Spinal cord (tissue), 10 donors: ENCODE measurements at places on chromosomes 1 and 21.

- DNase-seq = no peak
Measured at GRCh38 chr1:7438921-7439655, 332.0 kb upstream of the VAMP3 start.

DNA sequence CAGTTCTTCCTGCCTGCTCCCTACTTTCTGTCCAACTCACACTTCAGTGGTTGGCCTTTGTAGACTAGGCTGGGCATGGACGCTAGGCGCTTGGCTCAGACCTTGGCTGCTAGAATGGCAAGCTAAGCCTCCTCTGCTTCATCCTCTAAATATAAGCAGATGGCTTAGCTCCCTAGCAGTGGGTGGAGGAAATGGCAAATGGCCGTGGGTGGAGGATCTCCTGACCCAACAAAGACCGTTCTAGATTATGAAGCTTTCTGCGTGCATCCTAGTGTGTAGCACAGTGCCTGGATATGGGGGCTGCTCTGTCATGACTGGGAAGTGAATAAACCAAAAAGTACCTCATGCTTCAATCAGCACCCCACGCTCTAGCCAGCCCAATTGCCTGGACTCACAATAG is 10.4 kb upstream of the ETV3L start:
- DNase-seq = no peak

DNA sequence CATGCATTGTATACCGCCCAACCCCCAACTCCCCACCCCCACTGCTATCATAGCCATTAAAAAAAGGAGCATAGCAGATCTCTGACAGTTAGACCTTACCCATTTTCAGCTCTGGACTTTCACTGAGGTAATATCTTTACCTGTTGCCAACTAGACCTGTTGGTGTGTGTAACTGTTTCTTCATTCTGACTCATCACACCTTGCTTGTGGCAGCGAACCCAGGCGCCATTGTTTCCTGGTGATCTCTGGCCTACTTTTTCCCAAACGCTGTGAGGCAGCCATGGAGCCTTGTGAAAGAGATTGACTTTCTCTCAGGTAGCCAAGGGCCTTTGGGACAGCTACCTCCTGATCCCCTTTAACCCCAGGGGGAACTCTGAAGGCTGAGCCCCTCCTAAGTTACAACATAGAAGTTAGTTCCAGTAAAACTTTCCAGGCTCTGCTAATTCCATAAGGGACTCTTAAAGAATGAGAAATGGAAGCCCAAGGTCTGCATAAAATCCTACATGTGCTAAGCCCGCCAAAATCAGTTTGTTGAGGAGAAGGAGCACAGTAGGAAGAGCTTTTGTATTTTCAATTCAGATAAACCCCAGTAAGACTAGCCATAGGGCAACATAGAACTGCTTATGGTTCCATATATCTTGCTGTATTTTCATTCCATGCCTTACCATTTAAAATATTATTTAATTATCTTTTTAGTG is 196.1 kb upstream of the CAMK1G start:
- DNase-seq = no peak

DNA sequence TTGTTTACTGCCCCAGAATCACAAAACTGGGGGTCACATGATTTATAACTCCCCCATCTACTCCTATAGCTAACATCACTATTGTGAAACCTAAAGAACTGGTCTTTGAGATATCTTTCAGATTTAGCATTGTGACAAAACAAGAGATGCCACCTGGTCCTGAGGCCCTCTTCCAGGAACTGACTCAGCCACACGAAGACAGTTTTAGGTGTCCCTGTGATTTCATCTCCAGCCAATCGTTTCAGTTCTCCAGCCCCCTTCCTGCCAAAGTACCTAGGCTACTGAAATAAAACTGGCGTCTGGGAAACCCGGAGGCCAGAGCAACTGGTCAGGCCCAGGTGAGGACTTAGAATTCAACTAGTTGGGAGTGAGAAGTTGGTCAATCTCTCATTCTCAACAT is 36.6 kb downstream of the TBX19 start:
- no peak for DNase-seq

DNA sequence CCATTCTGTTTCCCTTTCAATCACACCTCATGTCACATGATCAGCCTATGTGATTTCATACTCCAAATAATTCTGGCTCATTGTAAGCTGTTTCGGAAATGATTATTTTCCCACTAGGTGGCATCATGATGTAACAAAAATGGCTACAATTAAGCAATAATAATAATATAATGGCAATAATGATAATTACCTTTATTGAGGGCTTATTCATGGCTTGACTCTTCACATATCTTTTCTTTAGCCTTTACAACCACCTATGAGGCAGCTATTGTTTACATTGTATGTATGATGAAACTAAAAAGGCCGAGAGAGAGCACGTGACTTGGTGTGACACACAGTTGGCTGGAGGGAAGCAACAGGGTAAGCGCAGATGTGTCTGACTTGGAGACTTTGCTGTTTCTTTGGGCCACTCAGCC is 12.5 kb upstream of the KPRP start:
- DNase-seq = no peak

- DNase-seq = no peak
Measured at GRCh38 chr1:70487910-70488665, 77.0 kb downstream of the CTH start.

GRCh38 chr1:198636391-198636790 is 2.4 kb upstream of the PTPRC start:
- no peak for DNase-seq

- no peak for DNase-seq
Measured at GRCh38 chr1:67957066-67957465, 93.4 kb downstream of the DIRAS3 start.

DNA sequence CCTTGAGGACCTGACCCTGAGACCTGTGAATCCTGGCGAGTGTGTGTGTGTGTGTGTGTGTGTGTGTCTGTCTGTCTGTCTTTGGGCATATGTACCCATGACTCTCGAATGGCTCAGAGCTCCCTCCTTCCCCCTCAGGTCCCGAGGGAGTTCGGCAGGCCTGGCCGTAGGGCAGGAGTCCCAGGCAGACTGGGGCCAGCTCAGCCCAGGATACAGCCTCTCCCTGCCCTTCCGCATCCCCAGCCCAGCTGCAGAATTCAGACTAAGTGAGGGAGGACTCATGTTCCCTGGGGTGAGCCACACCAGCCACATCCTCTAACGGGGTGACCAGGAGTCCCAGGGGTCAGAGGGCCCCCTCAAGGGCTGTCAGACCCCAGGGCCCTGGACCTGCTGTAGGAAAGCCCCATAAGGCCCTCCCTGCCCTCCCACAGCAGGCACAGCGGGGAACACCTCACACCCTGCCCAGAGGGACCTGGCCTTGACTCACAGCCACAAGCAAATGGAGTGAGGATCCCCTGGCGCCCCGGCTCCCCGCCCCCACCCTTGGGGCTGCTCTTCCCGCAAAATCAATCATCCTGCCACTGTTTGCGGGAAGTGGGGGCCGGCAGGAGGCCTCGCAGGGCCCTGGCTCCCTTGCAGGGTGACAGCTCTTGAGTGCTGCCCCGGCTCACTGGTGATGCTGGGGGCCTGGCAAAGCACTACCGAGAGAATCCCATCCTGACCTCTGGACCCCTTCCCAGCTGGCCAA is 101.7 kb upstream of the CASZ1 start:
- DNase-seq = no peak

DNA sequence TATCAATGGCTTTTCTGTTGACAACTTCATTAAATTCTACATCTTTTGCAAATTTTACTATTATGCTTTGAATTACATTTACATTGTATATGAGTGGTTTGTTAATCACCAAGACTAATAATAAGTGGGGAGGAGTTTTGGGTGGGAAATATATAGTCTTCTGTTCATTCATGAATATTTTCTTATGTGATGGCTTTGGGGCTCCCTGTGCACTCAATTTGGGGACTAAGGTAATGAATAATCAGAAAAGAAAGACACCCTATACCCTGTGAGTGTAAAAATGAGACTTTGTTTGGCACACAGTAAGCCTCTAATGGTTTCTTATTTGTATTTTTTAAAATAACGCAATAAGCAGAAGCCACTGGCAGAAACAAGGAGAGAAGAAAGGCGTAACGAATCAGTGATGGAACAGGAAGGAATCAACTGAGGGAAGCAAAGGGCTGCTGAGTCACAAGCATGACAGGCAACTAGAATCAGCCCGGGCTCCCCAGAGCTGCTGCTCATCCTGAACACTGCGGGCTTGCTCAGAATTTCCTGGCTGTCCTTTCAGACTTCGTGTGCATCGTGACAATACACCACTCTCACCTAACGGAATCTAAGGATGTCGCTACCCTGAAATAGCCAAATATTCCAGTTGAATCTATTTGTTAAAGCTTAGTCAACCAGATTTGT is 20.8 kb upstream of the RGS2 start:
- DNase-seq = no peak

GRCh38 chr1:220296981-220297380 is 24.7 kb upstream of the RAB3GAP2 start:
- DNase-seq = no peak

- no peak for DNase-seq
Measured at GRCh38 chr1:42282867-42283583, 52.0 kb downstream of the FOXJ3 start.

GRCh38 chr1:161935264-161935663 is 88.4 kb downstream of the OLFML2B start:
- no peak for DNase-seq

DNA sequence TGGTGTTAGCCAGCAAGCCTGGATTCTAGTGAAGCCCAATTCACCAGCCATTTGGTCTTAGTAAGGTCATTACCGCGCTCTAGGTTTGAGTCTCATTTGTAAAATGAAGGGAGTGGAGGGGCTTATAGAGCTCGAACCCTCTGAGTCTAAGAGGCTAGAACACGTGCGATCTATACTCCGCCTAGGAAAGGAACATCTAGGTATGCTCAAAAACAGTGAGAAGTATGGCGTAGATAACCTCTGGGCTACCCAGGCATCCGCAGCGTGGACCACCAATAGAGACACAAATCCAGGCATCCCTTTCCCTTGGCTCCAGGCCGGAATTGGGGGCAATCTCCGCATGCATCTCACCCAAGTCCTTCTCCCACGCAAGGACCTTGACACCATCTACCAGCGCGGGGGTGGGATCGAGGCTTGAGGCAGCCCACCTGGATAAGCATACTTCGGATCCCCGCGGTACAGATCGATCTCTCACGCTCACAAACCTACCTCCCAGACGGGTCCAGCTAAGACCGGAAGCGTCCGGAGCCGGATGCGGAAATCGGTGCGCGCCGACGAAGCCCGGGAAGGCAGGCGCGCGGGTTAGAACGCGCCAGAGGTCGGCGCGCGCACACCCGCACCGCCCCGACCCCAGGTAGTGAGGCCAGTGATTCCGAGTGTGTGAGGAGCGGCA is at the start of gene METTL25B:
TSS of gene METTL25B (plus strand) at position 544 of the 673 bp plus-strand sequence. CDS start 636 bp downstream, outside the sequence.
- DNase-seq = no peak

- no peak for DNase-seq
Measured at GRCh38 chr1:42150651-42151050, 2.6 kb upstream of the GUCA2B start.

DNA sequence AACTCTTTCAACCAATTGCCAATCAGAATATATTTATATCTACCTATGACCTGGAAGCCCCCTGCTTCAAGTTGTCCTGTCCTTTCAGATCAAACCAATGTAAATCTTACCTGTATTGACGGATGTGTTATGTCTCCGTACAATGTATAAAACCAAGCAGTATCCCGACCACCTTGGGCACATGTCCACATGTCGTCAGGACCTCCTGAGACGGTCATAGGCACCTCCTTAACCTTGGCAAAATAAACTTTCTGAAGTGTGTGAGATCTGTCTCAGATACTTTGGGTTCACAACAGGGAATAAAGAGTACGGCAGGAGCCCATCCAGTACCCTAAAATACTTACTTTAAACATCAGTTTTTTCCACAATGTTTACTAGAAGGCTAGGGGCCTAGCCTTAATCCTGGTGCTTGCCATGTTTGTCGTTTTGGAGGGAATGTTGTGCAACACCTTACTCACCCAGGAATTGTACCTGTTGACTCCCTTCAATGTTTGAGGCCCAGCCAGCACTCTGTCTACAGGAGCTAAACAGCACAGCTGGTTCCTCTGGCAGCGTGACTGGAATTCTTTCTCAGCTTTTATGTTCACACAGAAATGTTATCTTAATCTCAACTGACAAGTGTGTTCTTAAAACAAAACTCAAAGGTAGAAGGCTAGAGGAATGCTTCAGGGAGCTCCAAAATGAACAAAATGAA is 90.8 kb upstream of the USP25 start:
- DNase-seq = no peak

- peak; percentile 77 for DNase-seq
Measured at GRCh38 chr1:58885998-58886397, 102.2 kb upstream of the JUN start.

DNA sequence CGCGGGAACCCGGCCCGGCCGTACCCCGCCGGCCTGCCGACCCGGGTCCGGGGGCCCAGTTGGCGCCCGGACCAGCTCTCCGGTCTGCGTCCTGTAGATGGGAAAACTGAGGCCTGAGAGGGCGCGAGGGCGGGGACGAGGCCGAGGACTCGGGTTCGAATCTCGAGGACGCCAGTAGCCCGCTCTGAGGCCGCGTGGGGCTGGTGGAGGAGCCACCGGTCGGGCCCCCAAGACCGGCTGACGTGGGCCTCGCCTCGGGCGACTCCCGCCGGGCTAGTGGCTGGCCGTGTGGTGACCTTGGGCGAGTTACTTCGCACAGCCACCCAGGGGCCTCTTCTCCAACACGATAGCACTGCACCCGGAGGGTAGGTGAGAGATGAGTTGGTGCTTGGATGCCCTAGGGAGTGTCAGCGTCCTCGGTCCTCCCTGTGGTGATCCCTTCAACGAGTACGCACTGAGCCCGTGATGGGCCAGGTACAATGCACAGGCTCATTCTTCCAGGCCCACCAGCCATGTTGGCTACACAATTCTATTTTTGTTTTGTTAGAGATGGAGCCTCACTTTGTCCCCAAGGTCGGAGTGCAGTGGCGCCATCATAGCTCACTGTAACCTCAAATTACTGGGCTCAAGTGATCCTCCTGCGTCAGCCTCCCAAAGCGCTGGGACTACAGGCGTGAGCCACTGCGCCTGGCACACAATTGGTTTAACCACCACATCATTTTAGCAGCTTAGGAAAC is 404 bp upstream of the SCMH1 start:
- DNase-seq = no peak
